ENCODE measurements at places on chromosomes 6 and 20.
A peak's percentile ranks its signal among the peaks of the same experiment; 100 is the strongest.

GRCh38 chr20:61629602-61630390 lies 377.7 kb downstream of the CDH4 start:
- DNase-seq, result no peak

GRCh38 chr20:18973529-18974173 lies 160.1 kb downstream of the SCP2D1 start:
- DNase-seq, result no peak

GRCh38 chr6:133966654-133967329 lies 13.8 kb downstream of the TBPL1 start:
- DNase-seq, result no peak

DNA sequence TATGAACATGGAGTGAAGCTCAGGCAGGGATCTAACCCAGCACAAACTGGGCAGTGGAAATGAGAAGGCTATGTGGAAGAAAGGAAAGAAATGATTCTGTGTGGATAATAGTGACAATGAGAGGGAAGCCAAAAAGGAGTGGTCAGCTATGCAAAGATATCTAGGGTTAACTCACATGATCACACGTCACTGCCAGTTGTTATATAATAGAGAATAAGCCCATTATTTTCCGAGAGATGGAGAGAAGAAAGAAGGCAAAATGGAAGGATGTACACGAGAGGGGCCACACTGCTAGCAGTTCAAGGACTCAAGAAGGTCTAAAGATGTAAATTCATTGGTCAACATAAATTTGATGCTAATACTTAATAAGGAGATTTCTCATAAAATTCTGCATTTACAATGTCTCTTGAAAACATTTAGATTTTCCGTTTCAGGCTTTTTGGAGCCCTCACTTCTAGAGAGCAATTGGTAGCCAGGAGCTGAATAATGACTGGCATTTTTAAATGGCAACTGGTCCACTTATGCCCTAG lies 18.8 kb upstream of the RCAN2 start:
- DNase-seq, result no peak

GRCh38 chr6:161139304-161139765 lies 134.5 kb downstream of the AGPAT4 start:
- DNase-seq, result no peak

DNA sequence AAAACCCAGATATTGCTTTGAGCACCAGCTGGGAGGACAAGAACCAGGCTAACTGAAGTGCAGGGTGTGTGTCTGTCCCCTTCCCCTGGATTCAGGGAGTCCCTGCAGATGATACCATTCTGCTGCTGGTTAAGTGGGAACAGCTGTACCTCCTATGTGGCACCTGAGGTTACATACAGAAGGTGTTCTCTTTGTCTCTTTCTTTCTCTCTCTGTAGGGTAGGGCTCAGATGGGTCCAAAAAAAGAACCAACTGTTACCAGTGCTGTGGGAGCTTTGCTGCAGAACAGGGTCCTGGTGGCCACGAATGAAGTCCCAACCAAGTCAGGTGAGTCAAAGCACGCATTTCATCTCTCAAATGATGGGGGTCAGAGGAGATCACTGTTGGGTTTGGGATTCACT lies 38.6 kb downstream of the ZC2HC1B start:
- no peak for DNase-seq

GRCh38 chr6:42742116-42742894 lies 3.6 kb downstream of the TBCC start:
- peak; percentile 33 for DNase-seq

GRCh38 chr20:46089167-46089416 lies 670 bp downstream of the NCOA5 start:
- no peak for DNase-seq

- DNase-seq, result no peak
Measured at GRCh38 chr6:137871831-137872454, 4.9 kb downstream of the TNFAIP3 start.

DNA sequence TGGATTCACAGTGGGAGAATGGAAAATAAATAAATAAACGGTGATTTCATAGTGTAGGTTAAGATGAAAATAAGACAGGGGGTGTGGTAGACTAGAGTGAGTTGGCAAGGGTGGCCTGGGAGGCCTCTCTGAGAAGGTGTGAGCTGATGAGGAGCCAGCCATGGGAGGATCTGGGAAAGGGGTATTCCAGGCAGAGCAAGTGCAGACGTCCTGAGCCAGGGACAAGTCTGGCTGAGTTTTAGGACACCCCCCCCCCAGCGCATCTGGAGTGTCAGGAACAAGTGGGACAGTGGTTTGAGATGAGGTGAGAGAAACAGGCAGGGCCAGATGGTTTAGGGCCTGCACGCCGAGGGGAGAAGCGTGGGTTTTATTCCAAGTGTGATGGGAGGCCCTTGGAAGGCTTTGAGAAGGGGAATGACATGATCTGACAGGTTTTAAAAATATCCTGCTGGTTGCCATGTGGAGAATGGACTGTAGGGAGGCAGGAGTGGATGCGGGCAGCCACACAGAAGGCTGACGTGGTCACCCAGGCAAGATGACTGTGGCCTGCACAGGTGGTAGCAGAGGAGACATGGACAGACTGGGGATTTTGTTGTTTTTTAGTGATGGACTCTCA lies 21.1 kb upstream of the CCM2L start:
- DNase-seq, result no peak

DNA sequence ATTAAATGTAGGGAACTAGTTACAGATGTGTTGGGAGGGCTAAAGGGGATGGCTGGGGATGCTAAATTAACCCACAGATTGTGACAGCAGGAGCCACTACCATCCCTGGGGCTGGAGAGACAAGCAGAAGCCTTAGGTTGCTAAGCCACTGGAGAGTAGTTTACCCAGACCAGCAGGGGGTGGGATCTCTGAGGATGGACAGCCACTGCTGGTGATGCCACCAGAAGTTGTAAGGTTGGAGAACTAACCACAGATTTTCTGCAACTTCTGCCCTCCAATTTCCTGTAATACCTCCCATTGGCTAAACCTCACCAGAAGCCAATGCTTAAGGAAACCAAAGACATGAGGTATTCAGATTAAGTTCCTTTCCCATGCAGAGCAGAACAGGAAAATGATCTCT lies 139.6 kb upstream of the NOX3 start:
- DNase-seq, result no peak

DNA sequence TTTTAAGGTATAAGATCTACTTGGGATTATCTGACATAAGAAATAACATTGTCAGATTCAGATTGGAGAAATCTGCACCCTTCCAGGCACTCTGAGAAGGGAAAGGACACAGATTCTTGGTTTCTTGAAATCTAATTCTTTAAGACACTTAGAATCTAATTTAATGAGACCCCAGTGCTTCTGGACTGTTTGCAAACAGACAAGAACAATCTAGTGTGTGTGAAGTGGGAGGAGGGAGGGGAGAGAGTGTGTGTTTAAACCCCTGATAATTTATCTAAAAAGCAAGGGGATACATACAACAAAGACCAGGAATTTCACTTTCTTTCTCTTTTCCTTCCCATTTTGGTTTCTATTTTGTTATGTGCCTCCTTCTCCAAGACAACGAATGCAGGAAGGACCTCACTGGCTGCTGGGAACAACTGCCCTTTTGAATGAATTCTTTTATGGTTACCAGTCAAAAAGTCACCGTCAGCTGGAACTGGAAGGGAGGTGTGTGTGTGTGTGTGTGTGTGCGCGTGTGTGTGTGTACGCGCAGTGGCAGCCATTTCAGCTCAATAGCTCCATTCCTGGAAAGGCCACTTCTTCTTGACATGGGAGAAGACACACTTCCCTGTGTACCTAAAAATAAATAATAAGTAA lies 129.4 kb downstream of the BCAS1 start:
- peak; percentile 42 for DNase-seq

- DNase-seq, result no peak
Measured at GRCh38 chr6:107972413-107973096, 14.5 kb upstream of the SEC63 start.

GRCh38 chr6:11931296-11932035 lies 80.6 kb upstream of the HIVEP1 start:
- peak; percentile 59 for DNase-seq

DNA sequence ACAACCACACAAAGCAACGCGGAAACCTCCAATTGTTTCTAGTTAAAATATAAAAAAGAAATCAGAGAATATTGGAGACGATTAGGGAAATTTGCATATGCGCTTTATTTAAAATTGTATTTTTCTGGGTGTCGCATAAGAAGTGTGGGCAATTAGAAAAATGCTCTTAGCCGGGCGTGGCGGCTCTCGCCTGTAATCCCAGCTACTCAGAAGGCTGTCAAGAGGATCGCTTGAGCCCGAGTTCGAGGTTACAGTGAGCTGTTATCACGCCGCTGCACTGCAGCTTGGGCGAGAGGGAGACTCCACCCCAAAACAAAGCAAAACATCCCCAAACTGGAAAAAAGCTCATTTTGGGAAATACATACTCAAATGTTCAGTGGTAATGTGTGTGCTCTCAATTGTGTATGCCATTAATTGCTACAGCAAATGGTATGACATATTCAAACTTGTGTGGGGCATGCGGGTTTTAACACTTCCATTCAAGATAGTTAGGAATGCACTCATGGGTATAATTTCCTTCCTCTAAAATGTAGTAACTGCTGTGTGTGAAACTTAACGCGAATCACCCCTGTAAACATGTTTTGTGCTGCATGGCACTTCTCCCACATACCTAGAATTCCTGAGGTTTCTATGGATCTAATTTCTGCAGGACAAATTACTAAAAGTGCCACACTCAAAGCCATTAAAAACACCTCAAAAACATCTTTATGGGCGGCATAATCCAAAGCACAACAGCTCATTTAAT lies 54.7 kb upstream of the HFE start:
- peak; percentile 92 for DNase-seq

- DNase-seq, result no peak
Measured at GRCh38 chr6:15129887-15130286, 116.0 kb upstream of the JARID2 start.

DNA sequence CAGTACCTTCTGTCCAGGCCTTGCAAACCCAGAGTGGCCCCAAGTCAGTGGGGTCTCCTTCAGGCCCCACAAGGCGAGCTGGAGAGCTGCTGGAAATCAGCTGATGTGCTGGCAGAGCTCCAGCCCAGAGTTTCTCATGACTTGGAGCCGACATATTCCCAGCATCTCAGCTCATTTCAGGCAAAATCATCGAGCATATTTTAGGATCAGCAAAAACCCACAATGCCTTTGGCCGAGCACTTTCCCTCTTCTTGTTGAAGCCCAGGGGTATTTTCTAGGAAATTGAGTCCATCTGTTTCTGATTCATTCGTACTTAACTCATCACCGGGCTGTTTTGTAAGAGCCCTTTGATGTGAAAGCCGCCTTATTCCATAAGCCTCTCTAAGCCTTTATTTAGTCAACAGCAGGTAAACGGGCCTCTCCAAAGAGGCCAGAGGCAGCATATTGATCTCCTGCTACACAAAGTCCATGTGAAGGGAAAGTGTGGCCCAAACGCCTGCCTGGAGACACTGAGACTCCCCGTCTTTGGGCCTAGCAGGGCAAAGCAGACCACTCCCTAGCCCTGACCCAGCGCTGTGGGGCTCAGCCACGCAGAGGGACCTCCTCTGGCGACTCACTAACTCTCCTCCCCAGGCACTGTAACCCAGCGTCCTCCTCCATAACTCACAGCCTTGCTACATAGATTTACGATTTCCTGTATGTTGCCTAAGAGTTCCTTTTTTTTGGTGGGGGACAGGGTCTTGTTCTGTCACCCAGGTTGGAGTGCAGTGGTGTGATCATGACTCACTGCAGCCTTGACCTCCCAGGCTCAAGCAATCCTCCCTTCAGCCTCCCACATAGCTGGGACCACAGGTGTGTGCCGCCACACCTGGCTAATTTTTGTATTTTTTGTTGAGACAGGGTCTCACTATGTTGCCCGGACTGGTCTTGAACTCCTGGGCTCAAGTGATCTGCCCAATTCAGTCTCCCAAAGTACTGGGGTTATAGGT lies 12.1 kb upstream of the C20orf203 start:
- DNase-seq, result peak; percentile 54

- no peak for DNase-seq
Measured at GRCh38 chr6:136863752-136864151, 41.4 kb downstream of the PEX7 start.

DNA sequence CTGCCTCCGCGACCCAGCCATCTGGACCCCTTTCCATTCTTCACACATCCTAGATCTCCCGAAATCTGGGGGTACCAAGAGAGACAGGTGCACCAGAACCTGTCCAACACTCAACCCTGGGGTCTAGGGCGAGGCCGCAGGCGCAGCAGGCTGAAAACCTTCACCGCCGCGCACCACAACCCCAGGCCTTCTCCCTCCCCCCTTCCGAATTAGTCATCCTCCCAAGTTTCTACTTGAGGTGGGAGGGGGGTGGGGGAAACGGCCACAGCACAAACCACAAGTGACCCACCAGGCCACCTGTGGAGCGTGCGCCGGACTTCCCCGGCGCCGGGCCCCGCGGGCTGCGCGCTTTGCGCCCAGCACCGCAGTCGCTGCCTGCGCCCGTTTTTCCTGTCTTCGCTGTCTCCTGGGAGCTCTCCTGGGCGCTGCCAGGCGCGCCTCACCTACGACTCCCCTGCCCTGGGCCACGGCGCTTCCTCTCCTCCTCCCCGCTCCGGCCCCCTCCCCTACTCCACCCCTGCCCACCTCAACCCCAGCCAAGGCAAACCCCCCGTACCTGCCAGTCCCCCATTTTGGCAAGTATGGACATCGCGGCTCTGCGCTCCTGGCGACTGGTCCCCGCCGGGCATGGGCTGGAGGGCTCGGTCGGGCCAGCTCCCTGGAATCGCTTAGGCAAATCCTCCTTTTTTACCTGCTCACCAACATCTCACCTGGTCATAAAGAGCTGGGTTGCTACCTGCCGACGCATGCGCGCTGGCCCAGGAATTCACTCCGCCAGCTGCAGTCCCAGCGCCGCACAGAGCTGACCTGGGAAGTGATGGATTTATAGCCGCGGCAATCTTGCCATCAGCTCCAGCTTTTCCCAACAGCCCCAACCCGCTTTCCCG lies 4.2 kb upstream of the TFAP2A start:
- DNase-seq, result no peak

DNA sequence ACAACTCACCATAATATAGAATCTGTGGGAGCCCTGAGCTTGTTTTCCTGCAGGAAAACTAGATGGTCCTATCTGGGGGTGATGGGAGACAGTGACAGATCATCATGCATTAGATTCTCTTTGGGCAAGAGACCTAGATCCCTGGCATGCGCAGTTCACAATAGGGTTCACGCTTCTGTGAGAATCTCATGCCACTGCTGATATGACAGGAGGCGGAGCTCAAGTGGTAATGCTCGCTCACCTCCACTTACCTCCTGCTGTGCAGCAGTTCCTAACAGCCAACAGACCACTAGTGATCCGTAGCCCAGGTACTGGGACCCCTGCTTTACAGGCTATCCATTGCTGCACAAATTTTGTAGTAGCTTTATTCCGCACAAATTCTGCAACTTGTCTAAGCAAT lies 84.5 kb downstream of the HIVEP2 start:
- DNase-seq, result no peak
